Stromal cell of bone marrow (primary cell): ENCODE measurements at places on chromosomes 1 and 21.

GRCh38 chr1:71231751-71232150 is 150.9 kb upstream of the ZRANB2 start:
- DNase-seq = no peak

GRCh38 chr21:35504277-35504676 is 455.2 kb upstream of the RUNX1 start:
- no peak for DNase-seq

- no peak for DNase-seq
These were observed 723.1 kb downstream of the MATN1 start for GRCh38 chr1:30000266-30000665.

- no peak for DNase-seq
These were observed 54.9 kb upstream of the DIPK1A start for GRCh38 chr1:93016171-93016570.

DNA sequence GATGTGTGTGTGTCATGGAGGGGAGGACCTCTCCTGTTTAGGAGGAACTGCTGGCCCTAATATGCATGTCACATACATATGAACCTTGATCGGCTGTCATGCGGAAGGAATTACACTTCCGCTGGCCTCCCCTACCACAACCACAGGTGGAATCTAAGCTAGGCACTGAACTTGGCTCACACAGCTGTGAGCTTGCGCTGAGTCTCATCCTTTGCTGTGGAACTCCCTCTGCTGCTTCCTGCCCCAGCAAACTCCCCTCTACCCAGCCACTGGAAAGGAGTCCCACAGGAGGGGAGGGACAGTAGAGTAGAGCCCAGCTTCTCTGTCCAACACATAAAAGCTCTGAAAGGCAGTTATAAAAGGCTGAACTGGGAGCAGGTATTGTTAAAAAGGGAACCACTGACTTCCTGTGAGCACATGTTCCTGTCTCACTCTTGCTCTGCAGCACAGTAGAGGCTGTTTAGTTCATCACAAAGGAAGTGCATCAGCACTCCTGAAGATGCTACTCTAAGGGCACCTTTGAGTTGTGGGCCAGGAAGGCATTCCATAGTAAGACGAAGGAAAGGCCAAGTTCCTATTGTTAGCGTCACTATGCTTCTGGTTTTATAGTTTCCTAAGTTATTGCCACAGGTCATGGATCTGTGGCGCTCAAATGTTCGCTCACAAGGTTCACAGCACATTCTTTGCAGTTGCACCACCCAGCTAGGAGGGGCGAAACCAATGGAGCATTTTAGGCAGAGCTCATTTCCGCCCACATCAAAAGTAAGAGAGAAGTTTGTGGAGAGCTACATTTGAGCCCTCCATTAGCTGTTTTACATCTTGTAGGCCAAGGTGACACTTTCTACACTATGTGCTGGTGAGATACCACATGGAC is 17.7 kb upstream of the PTPRC start:
- DNase-seq = no peak

DNA sequence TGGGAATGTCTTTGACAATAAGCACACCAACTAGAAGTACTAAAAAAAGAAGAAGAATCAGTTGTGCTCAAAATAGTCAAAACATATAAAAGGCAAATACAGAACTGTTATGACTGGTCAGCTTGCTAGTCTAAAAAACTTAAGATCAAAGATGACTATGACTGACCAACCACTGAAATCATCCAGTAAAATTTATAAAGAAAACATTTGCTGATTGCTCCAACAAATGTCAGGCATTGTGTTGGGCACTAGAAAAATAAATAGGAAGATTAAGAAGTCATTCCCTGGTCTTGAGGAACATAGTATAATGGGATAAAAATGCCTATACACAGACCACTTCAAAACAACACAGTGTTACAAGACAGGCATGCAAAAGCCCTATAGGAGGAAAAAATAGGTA is 9.3 kb upstream of the ANGPTL3 start:
- peak; percentile 18 for DNase-seq

GRCh38 chr21:14523234-14523633 is 22.9 kb downstream of the SAMSN1 start:
- DNase-seq = no peak

GRCh38 chr1:1230656-1231399 is 973 bp downstream of the SDF4 start:
- peak; percentile 70 for DNase-seq

- no peak for DNase-seq
These were observed at the start of gene KCNJ6 for GRCh38 chr21:37916310-37917051. Gene KCNJ6 (minus strand): TSS chr21:37916457. CDS start chr21:37840682, 75,775 bp downstream.

- no peak for DNase-seq
These were observed 74.1 kb downstream of the ZNF648 start for GRCh38 chr1:181987334-181987895.
